ENCODE measurements at places on chromosomes 12 and 14. TPM values are rescaled to one million over a fixed set of nuclear protein-coding genes. Genes with fewer than 3 reads are reported as not detected.

Gene TC2N
- 3.0 TPM for total RNA-seq

Gene NKX2-1
- not detected for total RNA-seq

Gene PMCH
- total RNA-seq: not detected

Gene B4GALNT3
- total RNA-seq: 7.1 TPM

Gene GPR65
- total RNA-seq: not detected

Gene LTBP2
- 33.1 TPM for total RNA-seq

Gene WDR89
- 7.7 TPM for total RNA-seq

Gene MAPKAPK5
- 45.0 TPM for total RNA-seq

Gene BIN2
- total RNA-seq: not detected

Gene ACVRL1
- total RNA-seq: 2.4 TPM

Gene SSPN
- 1.6 TPM for total RNA-seq

Gene DNAI7
- total RNA-seq: not detected

Gene RIMBP2
- total RNA-seq: 0.72 TPM

Gene PSMC1
- 158 TPM for total RNA-seq

Gene SOCS2
- 16.1 TPM for total RNA-seq

Gene UNC79
- 0.29 TPM for total RNA-seq

Gene ANO4
- 0.86 TPM for total RNA-seq

Gene RHEBL1
- 1.6 TPM for total RNA-seq

Gene HRK
- not detected for total RNA-seq

Gene HOXC4
- 2.8 TPM for total RNA-seq

Gene TAS2R13
- total RNA-seq: 0.29 TPM

Gene P2RX2
- not detected for total RNA-seq

All from epithelial cell of proximal tubule (primary cell).